T-helper 1 cell treated with Interleukin-12 subunit alpha and Interleukin-12 subunit beta and Interleukin-4 antibody, amounts not matched to agents 30 ng/mL and 1 ng/mL, for 36 hours (primary cell): ENCODE measurements at places on chromosomes 1 and 21. TPM values are rescaled to one million over a fixed set of nuclear protein-coding genes. Genes with fewer than 3 reads are reported as not detected.

The FAM72D gene
- total RNA-seq: 4.4 and 5.1 TPM in 2 replicates

The SLC25A34 gene
- total RNA-seq: 1.6 and 2.6 TPM in 2 replicates

The SPRR3 gene
- not detected in 2 replicates for total RNA-seq

The RAB3B gene
- total RNA-seq: 0.02 TPM in 1 of 2 replicates, not detected in the other

The AQP10 gene
- not detected in 2 replicates for total RNA-seq

The LRRC39 gene
- total RNA-seq: 0.49 and 0.54 TPM in 2 replicates

The REN gene
- not detected in 2 replicates for total RNA-seq

The BRDT gene
- total RNA-seq: 0.25 TPM in 1 of 2 replicates, not detected in the other

The MORN1 gene
- total RNA-seq: 5.8 and 7.8 TPM in 2 replicates

The OR2T35 gene
- not detected in 2 replicates for total RNA-seq

The SFN gene
- total RNA-seq: 1.2 and 1.4 TPM in 2 replicates

The ALG6 gene
- total RNA-seq: 27.6 and 27.7 TPM in 2 replicates

The WRAP73 gene
- 32.5 and 37.7 TPM in 2 replicates for total RNA-seq

The TINAGL1 gene
- not detected in 2 replicates for total RNA-seq

The COG2 gene
- 32.6 and 35.4 TPM in 2 replicates for total RNA-seq

The TFF2 gene
- not detected in 2 replicates for total RNA-seq

The SPRR1A gene
- not detected in 2 replicates for total RNA-seq
